A549 treated with Hydrocortisone at 1 μM for 4 hours (cell line): ENCODE measurements at places on chromosomes 4 and X. TPM values are rescaled to one million over a fixed set of nuclear protein-coding genes. Genes with fewer than 3 reads are reported as not detected.

TLL1 gene
- total RNA-seq = 0.13 to 0.22 TPM (median 0.21 TPM) in 5 replicates

XPNPEP2 gene
- not detected in 5 replicates for total RNA-seq

THAP9 gene
- total RNA-seq = 1.5 to 2.5 TPM (median 1.9 TPM) in 5 replicates

PAGE2 gene
- total RNA-seq = not detected in 5 replicates

SH3RF1 gene
- 7.3 to 10.4 TPM (median 8.0 TPM) in 5 replicates for total RNA-seq

CXorf65 gene
- total RNA-seq = not detected in 5 replicates

ADAM29 gene
- total RNA-seq = not detected in 5 replicates

ANAPC10 gene
- total RNA-seq = 10.7 to 16.6 TPM (median 11.3 TPM) in 5 replicates

SETD7 gene
- total RNA-seq = 33.3 to 52.5 TPM (median 40.0 TPM) in 5 replicates

IRAK1 gene
- total RNA-seq = 201 to 219 TPM (median 215 TPM) in 5 replicates

MAGEA9B gene
- not detected in 5 replicates for total RNA-seq

TREX2 gene
- 1.2 to 1.8 TPM (median 1.5 TPM) in 5 replicates for total RNA-seq

SCARB2 gene
- 43.5 to 60.2 TPM (median 53.8 TPM) in 5 replicates for total RNA-seq

SLC38A5 gene
- total RNA-seq = 0.18 to 0.38 TPM (median 0.26 TPM) in 5 replicates

CDKN2AIP gene
- 9.8 to 10.4 TPM (median 9.9 TPM) in 5 replicates for total RNA-seq

CORIN gene
- not detected in 5 replicates for total RNA-seq

EMCN gene
- not detected in 5 replicates for total RNA-seq

GK2 gene
- total RNA-seq = not detected in 5 replicates

RAB39B gene
- 0.65 to 0.93 TPM (median 0.73 TPM) in 5 replicates for total RNA-seq

NCAPG gene
- total RNA-seq = 22.3 to 29.6 TPM (median 27.4 TPM) in 5 replicates

ARMCX1 gene
- total RNA-seq = 0.22 to 0.61 TPM (median 0.48 TPM) in 5 replicates

TLR2 gene
- total RNA-seq = 0.59 to 0.71 TPM (median 0.61 TPM) in 5 replicates

ABCG2 gene
- 16.5 to 22.0 TPM (median 17.0 TPM) in 5 replicates for total RNA-seq

MAGEE1 gene
- 3.0 to 5.2 TPM (median 4.0 TPM) in 5 replicates for total RNA-seq

DKK2 gene
- not detected in 5 replicates for total RNA-seq

WDR17 gene
- total RNA-seq = 1.5 to 2.0 TPM (median 1.6 TPM) in 5 replicates

TSC22D3 gene
- 186 to 243 TPM (median 216 TPM) in 5 replicates for total RNA-seq

P2RY10 gene
- total RNA-seq = not detected in 5 replicates

SPANXB1 gene
- 1.5 to 3.4 TPM (median 2.0 TPM) in 5 replicates for total RNA-seq

HTATSF1 gene
- total RNA-seq = 48.3 to 72.1 TPM (median 56.5 TPM) in 5 replicates

SPOCK3 gene
- total RNA-seq = 0.13 to 0.36 TPM (median 0.16 TPM) in 5 replicates

GAGE12H gene
- not detected in 5 replicates for total RNA-seq

GRIA3 gene
- not detected in 5 replicates for total RNA-seq

FAT4 gene
- 1.3 to 3.0 TPM (median 1.8 TPM) in 5 replicates for total RNA-seq

TMEM150C gene
- 0.59 to 1.2 TPM (median 0.95 TPM) in 5 replicates for total RNA-seq

PRRG3 gene
- not detected in 5 replicates for total RNA-seq

CSAG2 gene
- total RNA-seq = not detected in 5 replicates

TKTL2 gene
- not detected in 5 replicates for total RNA-seq

CABS1 gene
- total RNA-seq = not detected in 5 replicates

RBM46 gene
- not detected in 5 replicates for total RNA-seq

LARP7 gene
- total RNA-seq = 23.0 to 37.6 TPM (median 25.0 TPM) in 5 replicates

PNMA6F gene
- 0.02 TPM in 1 of 5 replicates, not detected in the others for total RNA-seq

MRFAP1L1 gene
- 31.8 to 38.1 TPM (median 34.5 TPM) in 5 replicates for total RNA-seq

ZNF81 gene
- 4.0 to 8.2 TPM (median 6.1 TPM) in 5 replicates for total RNA-seq

PABPC5 gene
- 0.03 TPM in 1 of 5 replicates, not detected in the others for total RNA-seq

UNC5C gene
- 0.02 TPM in 1 of 5 replicates, not detected in the others for total RNA-seq

DRD5 gene
- total RNA-seq = 0.03 TPM in 1 of 5 replicates, not detected in the others

EDA gene
- 0.60 to 0.87 TPM (median 0.67 TPM) in 5 replicates for total RNA-seq

C4orf50 gene
- not detected in 5 replicates for total RNA-seq

CXCL6 gene
- not detected in 5 replicates for total RNA-seq

USP17L20 gene
- total RNA-seq = not detected in 5 replicates

AMMECR1 gene
- 5.3 to 8.2 TPM (median 6.7 TPM) in 5 replicates for total RNA-seq
